ENCODE measurements at places on chromosomes 6 and 20.
A peak's percentile ranks its signal among the peaks of the same experiment; 100 is the strongest.

DNA sequence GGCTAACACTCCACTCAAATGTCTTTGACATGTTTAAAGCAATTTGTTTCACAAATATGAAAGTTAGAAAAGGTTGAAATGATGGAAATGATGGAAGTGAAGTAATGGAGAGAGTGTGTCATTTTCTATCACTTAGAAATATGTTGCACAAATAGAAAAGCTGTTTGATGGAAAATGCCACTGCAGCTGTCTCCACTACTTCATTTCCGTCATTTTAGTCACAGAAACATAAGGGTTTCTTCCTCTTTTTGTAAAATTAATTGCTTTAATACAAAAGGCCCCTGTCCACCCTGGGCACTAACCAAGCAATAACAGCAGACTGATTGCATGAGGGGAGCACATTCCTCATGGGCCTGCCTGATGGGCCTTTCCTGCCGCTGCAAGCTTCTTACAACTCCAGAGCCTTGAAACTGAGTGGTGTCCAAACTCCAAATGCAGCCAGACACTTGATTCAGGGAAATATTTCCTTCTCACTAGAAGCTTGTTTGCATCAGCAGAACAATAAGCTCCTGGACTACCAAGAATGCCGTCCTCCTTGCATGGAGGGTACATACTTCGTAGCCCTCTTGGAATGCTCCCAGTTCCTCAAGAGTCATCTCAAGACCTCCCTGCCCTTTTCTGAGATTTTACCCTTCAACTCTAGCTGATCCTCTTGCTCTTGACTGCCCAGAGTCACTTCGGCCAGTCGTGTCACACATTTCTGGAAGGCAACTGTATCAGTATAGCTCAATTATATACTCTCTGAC, 36.1 kb downstream of the F13A1 start:
- no peak for DNase-seq

DNA sequence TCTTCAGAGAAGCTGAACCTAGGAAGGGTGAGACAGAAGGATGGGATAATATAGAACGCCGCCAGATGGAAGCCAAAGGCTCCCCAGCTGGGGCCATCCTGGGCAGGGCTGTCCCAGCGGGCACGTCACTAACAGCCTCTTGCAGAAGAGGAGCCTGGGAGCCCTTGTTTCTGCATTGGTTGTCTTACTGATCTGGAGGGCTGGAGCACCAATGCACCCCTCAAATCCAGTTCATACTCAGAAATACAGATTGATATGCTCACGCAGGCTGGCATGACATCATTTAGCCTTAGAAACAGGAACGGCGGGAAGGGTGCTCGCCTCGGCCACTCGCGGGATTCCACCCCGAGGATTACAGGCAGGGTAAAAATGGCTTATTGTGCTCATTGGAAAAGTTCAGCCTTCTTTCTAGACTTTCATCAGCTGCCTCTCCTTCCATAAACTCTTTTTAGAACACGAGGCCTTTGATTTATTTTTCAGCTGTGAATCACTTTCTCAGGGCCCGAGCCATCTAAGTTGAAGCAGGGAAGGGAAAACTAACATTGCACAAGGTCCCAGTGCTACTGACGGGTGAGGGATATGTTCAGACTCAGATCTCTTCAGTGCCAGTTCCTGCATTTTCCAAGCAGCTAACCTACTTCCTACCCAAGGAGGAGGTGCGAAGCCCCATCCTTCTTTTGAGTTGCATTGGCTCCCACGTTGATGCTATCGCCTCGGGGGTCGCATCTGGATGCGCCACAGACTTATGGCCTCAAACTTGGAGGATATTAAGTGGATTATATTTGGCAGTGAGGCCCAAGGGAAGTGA, 82.3 kb downstream of the GMPR start:
- DNase-seq, result no peak

DNA sequence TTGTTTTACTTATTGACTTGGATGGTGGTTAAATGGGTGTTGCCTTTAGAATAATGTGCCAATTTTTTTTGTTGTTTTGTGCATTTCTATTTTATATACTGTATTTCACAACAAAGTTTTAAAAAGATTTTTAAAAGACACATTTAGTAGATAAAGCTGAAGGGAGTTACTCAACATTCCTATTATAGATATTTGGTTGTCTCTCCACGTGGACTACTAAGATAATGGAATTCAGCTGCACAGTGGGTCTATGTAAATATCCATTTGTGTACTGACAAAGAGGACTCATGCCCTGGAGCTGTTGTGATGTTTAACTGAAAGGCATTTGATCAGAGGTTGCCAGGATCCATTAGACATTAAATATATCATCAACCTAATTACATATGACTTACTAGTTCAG, 23.2 kb upstream of the FAM135A start:
- DNase-seq, result no peak

DNA sequence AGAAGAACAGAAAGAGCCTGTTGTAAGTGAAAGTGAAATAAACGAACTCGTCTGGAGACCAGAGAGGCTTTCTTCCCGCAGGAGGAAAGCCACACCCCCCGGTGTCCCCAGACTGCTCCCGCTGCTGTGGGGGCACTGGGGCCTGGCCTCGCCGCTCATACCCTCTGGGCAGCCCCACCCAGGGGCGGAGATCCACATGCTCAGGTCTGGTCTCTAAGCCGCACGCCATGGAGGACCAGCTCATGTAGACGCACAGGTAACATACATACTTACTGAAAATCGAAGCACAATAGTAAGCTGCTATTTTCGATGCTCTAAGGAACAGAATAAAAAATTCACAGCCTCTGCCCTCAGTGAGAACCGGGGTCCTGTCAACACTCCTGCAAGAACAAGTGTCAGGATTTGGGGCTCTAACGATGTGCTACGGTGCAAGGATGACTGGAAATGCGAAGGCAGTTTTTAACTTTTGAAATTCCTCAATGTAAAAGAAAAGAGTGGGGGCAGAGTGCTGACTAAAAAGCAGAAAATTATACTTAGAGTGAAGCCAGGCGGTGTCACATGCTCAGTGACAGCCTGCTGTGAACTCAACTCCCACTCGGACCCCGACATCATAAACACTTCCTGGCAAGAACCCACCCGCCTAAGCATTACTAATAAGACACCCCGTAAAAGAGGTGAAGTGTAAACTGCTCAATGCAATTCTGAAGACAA, 110.5 kb downstream of the IRF4 start:
- no peak for DNase-seq

- DNase-seq, result no peak
Observed at GRCh38 chr6:40152196-40152595, 217.9 kb upstream of the MOCS1 start.

DNA sequence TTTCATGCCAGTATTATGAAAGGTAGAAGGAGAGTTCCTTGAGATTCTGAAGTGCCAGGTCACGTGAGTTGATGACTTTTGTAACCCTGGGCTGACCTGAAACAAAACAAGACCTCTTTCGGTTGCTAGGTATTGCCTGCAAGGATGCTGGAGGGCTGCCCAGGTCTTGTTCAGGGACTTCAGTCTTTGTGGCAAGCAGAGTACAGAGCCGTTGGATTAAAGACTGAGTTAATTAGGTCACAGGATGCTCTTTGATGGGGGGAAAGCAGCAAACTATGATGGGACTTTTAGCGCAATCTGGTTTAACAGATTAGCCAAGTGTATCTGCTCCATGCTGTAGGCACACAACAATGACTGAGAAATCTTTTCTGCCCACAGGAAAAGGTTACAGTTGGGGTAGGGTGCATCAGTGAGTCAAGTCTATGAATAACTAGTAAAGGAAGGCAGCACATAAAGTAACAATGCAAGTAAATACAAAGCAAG, 12.8 kb upstream of the ELOVL5 start:
- no peak for DNase-seq

DNA sequence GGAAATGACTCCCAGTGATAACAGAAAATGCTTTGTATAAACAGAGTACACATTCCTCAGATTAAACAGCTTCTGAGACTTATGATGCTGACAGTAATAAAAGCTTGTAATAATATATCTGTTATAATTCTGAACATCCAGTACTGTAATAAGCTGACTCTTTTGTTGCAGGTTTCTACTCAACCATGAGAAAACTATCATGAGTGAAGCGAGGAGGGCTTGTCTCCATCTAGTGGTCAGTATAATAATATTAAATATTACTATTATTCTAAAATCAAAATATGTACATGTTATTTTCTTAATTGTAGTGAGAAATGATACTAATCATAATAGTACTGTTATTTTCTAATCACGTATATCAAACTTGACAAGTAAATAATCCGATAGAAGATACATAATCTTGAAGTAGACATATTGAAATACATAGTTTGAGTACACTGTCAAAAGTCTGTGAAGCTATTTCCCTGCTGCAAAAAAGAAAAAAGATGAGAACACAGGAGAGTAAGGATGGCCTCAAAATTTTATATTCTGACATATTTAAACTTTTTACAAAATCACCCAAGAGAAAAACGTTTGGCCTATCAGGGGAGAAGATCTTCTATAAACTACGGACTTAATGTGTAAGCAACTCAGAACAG, 183.1 kb downstream of the MOXD1 start:
- DNase-seq, result no peak

- no peak for DNase-seq
Observed at GRCh38 chr6:39884696-39885095, 49.6 kb downstream of the MOCS1 start.

GRCh38 chr6:20559924-20560551, 25.8 kb downstream of the CDKAL1 start:
- no peak for DNase-seq

DNA sequence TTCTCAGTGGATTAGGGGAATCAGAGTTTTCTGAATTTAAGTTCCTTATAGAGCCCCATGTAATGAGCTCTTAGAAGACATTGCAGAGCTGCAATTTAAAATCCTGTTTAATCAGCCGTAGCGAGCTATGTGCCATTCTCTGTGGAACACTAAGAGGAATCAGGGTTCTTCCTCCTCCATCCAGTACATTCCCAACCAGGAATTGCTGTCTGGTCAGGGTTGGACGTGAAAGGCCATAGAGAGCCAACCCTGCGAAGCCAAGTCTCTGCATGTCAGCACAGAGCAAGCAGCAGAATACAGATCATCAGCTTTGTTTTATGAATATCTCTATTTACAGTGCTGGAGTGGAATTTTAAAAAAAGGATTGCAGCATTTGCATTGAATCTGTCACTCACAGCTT, 366.0 kb downstream of the LAMA2 start:
- DNase-seq, result no peak

DNA sequence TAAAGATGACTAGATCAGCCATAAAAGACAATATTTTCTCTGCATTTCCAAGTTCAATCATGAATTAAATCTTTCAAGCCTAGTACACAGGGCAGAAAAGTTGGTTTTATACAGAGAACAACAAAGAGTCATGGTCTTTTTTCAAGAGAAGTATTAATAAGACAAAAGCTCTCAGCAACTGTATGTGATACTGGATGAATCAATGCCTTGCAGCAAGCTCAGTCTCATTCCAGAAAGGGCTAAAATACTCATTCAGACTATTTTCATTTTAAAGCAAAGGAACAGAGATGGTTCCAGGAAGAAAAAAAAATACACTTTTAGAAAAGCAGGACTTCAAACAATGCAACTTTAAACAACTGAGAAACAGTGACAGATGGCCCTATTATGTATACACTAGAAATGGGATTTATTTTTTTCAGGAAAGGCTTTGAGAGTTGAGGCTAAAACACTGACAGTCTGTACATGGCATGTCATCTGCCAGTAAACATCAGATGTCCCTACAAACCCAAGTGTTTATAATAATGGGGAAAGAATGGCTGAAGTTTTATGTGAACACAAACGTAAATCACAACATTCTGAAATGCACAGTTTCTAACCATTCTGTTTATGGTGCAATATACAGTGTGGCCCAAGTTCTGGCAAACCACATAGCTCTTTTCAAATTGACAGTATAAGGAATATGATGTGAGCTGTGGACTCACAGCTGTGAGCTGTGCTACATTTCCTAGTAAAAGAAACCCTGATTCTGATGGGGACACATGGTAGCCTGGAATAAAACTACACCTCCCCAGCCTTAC, 114.3 kb upstream of the DST start:
- no peak for DNase-seq

DNA sequence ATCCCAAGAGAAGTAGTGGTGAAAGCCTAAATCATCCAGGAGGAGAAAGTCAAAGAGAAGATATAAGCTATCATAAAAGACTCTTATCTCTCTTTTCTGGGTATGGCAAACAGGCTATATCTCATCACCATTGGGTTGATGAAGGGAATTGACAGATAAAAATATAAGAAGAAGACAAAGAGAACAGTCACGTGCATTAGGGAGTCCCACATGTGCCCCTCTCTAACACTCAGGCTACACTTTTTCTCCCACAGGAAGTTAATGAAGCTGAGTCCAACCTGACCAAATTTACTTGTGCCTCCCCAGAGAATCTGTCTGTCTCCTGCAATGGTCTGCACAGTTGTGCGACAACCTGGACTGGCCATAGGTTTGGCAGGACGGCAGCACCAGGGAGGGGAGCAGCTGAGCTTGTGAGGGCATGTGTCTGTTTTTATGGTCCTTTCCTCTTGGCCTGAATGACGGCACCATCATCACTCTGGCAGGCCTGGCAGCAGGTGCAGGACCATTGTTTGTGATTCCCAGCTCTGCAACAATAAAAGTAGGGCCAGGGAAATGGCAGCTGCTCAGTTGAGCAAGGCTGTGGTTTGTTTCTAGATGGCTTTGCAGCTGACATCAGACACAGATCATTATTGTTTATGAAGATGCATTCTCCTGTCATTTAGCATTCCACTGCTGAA, 144.5 kb upstream of the MCHR2 start:
- no peak for DNase-seq

DNA sequence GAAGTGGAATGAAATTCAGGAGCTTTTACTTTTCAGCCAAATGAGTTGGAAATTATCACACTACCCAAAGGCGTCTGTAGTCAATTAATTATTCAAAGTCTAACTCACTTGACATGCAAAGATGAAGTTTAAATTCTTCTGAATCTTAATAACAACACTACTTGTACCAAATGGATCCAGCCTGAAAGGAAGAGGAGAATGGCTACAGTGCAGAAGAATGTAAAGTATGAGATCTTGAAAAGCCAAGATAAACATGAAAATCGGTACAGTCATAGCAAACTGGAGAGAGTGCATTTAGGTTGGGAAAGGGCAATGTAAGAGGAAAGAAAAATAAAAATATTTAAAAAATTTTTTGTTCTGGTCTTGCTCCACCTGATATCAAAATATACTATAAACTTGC, 195.5 kb downstream of the SIM1 start:
- no peak for DNase-seq

GRCh38 chr6:43517505-43518357, 842 bp downstream of the POLR1C start:
- no peak for DNase-seq

- peak; percentile 78 for DNase-seq
Observed at GRCh38 chr6:143059663-143060353, 881 bp upstream of the AIG1 start.

- DNase-seq, result no peak
Observed at GRCh38 chr6:151616091-151616513, 122.3 kb downstream of the CCDC170 start.

- no peak for DNase-seq
Observed at GRCh38 chr6:15386756-15387112, 140.9 kb downstream of the JARID2 start.

DNA sequence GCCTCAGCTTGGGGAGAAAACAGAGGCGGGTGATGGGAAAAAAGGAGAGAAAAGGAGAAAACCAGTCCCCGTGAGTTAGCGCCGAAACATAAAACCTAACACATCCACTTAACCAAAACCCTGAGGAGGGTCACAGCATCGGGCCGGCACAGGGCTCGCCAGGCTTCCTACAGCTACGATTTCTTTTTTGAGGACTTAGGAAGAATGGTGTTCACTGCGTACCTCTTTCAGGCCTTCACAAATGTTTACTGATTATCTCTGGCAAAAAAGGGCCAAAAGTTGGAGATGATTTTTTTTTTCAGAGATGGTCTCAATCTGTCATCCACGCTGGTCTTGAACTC, 48.8 kb downstream of the DSTN start:
- DNase-seq, result no peak

GRCh38 chr20:4151991-4152695, 136.8 kb upstream of the RNF24 start:
- DNase-seq, result no peak
